ENCODE measurements at places on chromosomes 12 and 14. TPM values are rescaled to one million over a fixed set of nuclear protein-coding genes. Genes with fewer than 3 reads are reported as not detected.
A peak's percentile ranks its signal among the peaks of the same experiment; 100 is the strongest.

ALG10B gene
- total RNA-seq: 11.3 TPM

TSPAN19 gene
- not detected for total RNA-seq

CCDC177 gene
- total RNA-seq: not detected

DNA sequence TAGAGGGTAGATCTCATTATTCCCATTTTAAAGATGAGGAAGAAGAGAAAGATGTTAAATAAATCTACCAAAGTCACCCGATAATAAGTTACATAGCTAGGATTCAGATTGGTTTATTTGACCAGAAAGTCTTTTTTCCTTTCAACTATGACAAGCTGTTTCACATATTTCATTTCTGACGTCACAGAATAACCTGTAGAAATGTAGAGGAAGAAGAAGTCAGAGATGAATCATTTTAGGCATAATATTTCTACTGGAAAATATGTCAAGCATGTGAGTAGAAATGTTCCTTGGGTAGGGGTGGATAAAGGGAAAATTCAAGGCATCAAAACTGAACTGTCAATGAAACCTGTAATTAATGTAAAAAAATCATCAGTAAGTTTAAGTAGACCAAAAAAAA is 107.0 kb downstream of the MGST1 start:
- no peak for DNase-seq
- no peaks in the 10 kb centered on the region for H3K36me3 ChIP-seq
- H3K4me3 ChIP-seq: no peak overlapping the region
- H3K4me1 ChIP-seq: no peaks in the 10 kb centered on the region
- no peak overlapping the region for H3K27ac ChIP-seq
- H3K27me3 ChIP-seq: no peaks in the 10 kb centered on the region

DNA sequence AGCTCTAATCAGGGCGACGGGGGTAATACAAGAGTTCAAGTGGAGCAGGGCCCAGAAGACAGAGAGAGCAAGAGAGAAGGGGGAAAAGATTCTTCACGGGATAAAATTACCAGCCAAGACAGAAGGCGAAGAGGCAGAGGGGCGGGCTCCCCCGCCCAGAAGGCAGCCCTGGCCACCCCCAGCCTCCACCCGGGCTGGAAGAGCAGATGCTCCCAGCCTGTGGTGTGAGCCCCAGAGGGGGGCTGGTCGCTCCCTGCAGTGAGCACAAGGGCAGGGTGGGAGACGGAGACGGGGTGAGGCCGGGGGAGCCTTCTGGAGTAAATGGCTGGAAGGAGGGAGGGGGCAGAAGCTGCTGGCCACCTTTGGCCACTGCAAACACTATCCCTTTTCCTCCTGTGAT is 1035.6 kb downstream of the VRK1 start:
- H3K36me3 ChIP-seq: no peaks in the 10 kb centered on the region
- H3K27me3 ChIP-seq: peaks cover 3% of the 10 kb centered on the region
- no peak overlapping the region for H3K4me3 ChIP-seq
- H3K27ac ChIP-seq: no peak overlapping the region

DNA sequence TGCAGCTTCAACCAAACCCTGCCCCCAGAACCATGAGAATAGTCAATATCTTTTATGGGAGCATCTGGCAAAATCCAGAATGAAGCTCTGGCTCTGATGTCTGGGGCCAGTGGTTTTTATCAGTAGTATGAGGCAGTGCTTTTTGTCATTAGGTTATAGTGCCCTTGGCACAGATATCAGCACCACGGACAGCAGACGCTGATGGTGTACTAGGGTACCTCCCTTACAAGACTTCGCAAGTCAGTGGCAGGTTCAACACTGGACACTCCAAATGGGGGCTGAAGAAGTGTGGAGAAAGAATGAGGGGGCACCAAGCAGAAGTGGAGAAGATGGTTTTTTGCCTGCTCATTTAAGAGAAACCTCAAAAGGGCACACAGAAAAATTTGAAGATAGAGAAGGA is 68.2 kb upstream of the E2F7 start:
- peaks cover 1% of the 10 kb centered on the region for H3K27me3 ChIP-seq
- H3K4me1 ChIP-seq: no peaks in the 10 kb centered on the region
- no peak overlapping the region for H3K4me3 ChIP-seq
- DNase-seq: peak; percentile 28
- no peak overlapping the region for H3K27ac ChIP-seq
- H3K36me3 ChIP-seq: no peaks in the 10 kb centered on the region

DNA sequence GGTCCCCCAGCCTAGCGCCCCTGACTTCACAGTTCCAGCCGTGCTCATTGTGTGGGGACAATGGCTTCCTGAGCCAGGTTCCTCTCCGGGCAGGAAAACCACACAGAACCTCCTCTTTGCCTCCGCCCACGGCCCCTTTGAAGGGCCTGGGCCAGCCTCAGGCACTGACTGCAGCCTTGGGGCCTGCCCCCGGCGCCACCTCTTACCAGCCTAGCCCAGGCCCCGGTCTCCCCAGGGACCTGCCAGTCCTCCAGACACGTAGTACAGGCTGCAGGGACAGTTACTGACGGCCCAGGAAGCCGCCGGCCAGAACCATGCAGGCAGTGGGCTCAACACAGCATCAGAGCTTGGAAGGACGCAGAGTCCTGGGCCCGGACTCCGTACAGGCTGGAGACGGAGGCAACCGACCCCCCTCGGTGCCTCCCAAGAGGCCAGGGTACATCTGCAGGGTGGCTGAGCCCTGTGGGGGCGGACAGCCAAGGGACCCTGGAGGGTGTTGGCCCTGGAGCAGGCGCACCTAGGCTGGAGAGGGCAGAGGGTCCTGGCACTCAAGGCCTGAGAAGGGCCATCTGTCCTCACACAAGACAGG is 20.9 kb upstream of the NUDT14 start:
- H3K36me3 ChIP-seq: no peaks in the 10 kb centered on the region
- peak overlapping the region; percentile 61 for H3K4me3 ChIP-seq
- peaks cover 18% of the 10 kb centered on the region for H3K4me1 ChIP-seq
- H3K27ac ChIP-seq: peak overlapping the region; percentile 84
- peaks cover 15% of the 10 kb centered on the region for H3K27me3 ChIP-seq

DNA sequence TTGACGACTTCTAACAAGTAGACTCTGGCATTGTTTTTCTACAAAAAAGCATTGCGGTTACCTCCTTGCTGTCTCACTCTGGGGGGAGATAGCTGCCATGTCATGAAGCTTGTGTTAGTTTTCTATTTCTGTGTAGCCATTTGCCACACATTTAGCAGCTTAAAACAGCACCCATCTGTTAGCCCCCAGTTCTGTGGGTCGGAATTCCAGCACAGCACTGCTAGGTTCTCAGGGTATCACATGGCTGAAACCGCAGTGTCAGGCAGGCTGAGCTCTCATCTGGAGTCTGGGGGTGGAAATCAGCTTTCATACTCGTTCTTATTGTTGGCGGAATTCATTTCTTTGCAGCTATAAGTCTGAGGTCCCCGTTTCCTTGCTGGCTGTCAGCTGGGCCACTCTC is 19.9 kb upstream of the STXBP6 start:
- H3K27me3 ChIP-seq: peaks cover 2% of the 10 kb centered on the region
- H3K36me3 ChIP-seq: no peaks in the 10 kb centered on the region
- DNase-seq: no peak
- H3K4me3 ChIP-seq: no peak overlapping the region
- H3K27ac ChIP-seq: no peak overlapping the region

Data from activated naive CD8-positive, alpha-beta T cell treated with anti-CD3 and anti-CD28 coated beads, Interleukin-2, amount 10 ng/mL, durations not matched to agents 7 days and 5 days (primary cell).